Stimulated activated CD4-positive, alpha-beta T cell treated with anti-CD3 and anti-CD28 coated beads, TNF-alpha, amount 100 ng/mL, for 24 hours (primary cell): ENCODE measurements at places on chromosomes 1 and 21.

- DNase-seq: no peak
Observed at GRCh38 chr1:221164029-221164428, 284.8 kb downstream of the HLX start.

- DNase-seq: no peak
Observed at GRCh38 chr1:15064217-15064929, 89.2 kb upstream of the TMEM51 start.

DNA sequence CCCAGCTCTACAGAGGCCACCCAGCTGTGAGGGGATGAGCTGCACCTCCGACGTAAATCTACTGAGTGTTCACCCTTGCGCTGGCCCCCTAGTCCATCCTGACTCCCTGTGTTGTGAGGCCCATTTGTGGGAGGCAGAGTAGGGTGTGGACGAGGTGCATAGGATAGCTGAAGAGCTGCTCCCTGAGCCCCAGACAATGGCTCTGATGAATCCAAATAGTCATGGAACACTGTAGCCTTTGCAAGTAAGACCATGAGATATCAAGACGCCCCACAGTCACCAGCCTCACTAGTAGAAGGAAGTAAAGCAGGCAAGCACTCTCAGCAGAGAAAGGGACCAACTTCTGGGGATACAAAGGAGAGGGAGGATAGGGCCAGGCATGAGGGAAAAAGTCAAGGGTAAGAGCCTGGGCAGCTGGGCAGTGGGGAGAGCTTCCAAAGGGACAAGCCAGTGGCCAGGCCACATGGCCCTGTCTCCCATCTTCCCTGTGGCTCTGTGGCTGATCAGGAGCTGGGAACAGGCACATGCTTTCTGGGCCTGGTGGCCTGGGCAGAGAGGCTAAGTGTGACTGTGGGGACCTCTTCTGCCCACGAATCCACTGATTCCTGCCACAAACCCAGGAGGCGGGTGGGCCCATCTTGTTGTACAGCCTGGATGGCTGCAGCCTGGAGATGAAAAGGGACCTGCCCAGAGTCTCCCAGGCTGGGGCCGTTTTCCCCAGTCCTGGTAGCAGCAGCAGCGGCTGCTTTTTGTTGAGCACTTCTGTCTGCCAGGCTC is 55.5 kb upstream of the EPS8L3 start:
- no peak for DNase-seq

GRCh38 chr1:27550510-27551169 is 53.3 kb downstream of the AHDC1 start:
- DNase-seq: no peak

DNA sequence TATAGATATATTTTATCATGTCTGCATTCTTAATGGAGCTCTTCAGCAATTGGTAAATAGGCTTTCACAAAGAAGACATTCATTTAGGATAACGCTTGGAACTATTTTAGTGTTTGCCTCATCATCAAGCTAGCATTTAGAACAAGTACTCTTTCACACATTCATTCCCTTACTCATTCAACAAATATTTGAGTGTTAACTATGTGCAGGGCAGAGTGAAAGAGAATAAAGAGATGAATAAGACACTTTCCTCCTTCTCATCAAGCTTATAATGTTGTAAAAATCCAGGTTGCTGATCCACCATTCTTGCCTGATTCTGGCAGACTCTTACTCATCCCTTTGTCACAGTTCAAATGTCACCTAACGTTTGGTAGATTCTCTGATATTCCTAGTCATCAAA is 386.3 kb upstream of the BEND5 start:
- no peak for DNase-seq

- DNase-seq: no peak
Observed at GRCh38 chr21:45800339-45801080, 157.0 kb downstream of the PCBP3 start.

GRCh38 chr1:205030896-205031295 is 12.1 kb upstream of the CNTN2 start:
- no peak for DNase-seq

DNA sequence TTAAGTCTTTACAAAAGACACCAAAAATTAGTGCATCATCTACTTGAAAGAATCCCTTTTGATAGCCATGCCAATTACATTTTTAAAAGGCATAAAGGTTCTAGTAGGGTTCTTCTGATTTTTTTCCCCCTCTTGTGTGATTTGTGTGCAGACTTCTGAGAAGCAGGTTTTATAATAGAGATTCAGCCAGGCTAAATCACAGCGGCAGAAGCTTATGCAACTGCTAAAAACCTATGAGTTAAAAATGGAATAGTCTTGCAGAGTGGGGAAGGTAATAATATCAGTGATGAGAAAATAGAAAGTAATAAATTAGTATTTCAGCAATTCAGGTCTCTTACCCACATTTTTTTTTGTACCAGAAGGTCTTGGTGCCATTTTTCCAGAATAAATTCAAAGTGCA is 17.7 kb downstream of the STUM start:
- no peak for DNase-seq

GRCh38 chr21:45898781-45899180 is 82.8 kb upstream of the COL6A1 start:
- DNase-seq: no peak

DNA sequence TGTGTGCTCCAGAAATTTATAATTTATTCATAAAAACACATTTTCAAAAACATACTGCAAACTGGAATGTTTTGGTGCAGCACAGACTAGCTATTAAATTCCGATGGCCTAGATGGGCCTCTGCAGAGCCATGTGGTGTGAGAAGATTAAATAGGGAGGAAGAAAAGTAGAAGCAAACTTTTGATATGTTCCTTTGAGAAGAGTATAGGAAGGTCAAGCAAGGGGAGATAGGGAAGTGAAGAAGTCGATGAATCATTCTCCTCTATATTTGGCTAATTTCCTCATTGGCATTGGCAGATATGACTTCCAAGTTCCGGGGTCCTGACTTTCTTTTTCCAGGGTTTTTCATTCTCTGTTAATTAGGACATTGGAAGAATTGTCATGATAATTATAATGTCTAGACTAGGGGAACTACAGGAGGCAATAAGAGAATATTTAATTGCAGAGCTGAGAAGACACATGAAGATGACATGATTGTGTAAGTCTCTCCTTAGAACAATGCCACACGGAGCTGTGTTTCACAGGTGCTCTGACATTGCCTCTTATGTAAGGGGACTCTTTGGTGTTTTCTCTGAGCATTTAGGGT is 19.3 kb upstream of the ZNF326 start:
- DNase-seq: no peak
